ENCODE measurements at places on chromosomes 7 and 10.

DNA sequence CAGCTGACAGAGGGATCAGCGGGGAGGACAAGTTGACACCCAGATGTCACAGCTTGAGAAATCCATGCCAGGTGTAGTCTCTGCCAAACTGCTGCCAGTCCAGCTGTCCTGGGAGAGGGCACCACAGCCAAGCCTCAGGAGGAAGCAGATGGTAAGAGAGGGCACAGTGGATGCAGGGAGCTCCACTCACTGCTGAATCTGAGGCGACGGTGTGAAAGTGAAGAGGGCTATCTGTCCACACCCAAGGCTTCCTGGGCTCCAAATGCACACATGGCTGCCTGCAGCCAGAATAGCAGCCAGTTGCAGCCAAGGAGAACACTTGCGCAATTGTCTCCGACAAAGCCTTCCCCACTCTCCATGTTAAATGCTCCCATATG, 502.4 kb downstream of the GRID1 start:
- DNase-seq = no peak

DNA sequence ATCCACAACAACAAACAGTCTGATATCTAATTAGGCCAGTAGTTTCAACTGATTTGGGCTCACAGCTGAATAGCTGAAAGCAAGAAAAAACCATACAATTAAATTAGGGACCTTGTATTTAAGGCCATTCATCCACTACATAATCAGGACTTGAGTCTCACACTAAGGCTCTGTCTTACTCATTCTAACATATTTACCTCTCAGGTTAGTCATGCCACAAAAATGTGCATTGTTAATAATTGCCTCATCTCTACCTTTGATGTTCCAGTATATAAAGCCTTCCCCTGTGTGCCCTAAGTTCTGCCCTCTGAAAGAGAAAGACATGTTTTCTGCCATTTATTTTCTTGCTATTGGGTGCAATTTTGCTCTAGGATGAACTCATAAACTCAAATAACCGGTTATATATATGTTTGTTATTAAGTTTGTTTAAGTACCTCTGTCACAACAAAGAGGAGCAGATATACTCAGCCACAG, 5.3 kb upstream of the C1GALT1 start:
- DNase-seq = no peak

- no peak for DNase-seq
Measured at GRCh38 chr7:122764020-122764419, 61.3 kb upstream of the RNF148 start.

GRCh38 chr10:128077155-128077875, 48.9 kb downstream of the MKI67 start:
- no peak for DNase-seq

DNA sequence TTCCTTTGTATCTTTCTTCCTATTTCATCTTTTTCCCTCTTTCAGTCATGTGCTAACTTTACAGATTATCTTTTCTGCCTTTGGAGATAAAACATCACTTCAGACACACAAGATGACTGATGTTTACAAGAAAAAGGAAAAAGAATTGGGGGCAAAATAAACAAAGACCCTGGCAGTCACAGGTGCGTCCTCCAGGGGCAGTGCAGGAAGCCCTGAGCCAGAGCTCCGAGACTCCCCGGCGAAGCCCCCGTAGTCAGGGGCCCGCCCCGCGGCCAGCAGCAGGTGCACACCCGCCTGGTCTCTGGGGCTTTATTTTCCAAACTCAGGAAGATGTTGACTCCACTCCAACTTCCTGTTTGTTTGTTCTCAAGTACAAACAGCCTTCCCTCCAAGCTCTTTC, 10.2 kb downstream of the STK32C start:
- no peak for DNase-seq

- no peak for DNase-seq
Measured at GRCh38 chr7:138188290-138188858, 112.1 kb downstream of the AKR1D1 start.

GRCh38 chr10:58347967-58348366, 13.2 kb downstream of the UBE2D1 start:
- DNase-seq = no peak

DNA sequence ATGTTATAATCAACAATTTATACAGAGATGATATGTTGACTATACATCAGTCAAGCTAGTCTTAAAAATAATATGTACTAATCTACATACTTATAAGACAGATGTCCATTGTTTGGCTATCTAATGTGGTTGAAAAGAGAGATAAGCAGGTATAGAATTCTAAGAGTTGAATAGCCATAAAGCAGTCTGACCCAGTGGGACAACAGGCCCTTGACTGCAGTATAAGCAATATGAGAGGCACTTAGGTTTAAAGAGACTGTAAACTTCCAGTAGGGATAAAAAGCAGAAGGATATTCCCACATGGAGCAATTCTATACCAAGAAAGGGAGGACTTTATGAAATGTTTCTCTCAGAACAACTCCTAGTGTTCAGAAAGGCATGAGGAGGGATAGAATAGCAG, 139.3 kb downstream of the ELAPOR2 start:
- no peak for DNase-seq

- no peak for DNase-seq
Measured at GRCh38 chr7:25382869-25383268, 154.6 kb upstream of the NPVF start.

DNA sequence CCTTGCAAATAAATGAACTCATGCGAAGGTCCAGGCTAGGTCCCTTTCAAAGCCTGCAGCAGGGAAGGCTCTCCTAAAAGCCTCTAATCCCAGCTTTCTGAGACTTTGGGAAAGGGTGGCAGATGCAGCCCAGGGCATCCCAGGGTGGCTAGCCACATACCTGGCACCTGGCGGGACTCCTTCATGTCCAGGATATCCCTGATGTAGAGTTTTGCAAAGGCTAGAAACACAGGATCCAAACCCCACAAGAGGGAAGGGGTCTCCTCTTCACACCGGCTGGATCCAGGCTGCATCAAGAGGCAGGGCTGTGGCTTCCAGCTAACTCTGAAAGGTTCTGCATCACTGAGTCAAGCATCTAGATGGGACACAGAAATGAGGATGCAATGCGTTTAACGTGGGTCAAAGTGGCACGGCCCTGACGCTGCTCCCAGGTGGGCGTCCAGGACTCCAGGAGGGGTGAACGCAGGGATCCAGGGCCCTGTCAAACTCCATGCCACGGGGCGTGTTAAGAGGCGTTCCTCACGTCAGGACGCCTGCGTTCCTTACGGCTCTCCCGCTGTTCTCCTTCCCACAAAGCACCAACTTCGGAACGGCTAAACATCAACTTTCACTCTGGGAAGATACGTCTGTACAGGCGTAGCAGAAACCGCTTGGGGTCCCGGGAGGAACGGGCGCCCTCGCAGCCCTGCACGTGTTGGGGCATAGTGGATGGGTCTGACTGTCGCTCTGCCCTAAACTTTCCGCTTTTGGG, 507 bp downstream of the STN1 start:
- no peak for DNase-seq

- DNase-seq = no peak
Measured at GRCh38 chr10:119252051-119252465, 44.7 kb downstream of the GRK5 start.

GRCh38 chr7:66921396-66921917, 432 bp downstream of the TMEM248 start:
- no peak for DNase-seq

DNA sequence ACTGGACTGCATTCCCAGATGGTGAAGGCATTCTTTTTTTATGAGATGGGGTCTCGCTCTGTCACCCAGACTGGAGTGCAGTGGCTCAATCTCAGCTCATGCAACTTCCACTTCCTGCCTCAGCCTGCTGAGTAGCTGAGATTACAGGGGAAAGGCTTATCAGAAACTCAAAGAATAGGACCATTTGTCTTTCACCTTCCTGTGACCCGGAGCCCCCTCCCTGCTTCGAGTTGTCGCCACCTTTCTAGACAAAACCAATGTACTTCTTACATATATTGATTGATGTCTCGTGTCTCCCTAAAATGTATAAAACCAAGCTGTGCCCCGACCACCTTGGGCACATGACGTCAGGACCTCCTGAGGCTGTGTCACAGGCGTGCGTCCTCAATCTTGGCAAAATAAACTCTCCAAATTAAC, 1.8 kb upstream of the METTL27 start:
- no peak for DNase-seq

DNA sequence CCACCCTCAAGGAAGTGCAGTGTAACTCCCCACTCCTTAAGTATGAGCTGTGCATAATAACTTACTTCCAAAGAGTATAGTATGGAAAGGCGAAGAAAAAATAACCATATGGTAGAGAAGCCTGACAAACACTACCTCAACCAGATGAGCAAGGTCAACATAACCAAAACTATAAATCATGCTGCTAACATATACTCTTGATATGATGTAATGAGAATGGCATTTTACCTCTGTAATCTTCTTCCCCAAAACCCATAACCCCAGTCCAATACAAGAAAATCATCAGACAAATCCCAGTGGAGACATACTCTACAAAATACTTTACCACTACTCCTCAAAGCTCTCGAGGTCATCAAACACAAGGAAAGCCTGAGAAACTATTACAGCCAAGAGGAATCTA, 15.8 kb downstream of the OSBPL3 start:
- no peak for DNase-seq

- DNase-seq = no peak
Measured at GRCh38 chr7:30354791-30355190, 70.4 kb downstream of the ZNRF2 start.

GRCh38 chr7:98283127-98283886, 1.8 kb downstream of the BRI3 start:
- DNase-seq = no peak

DNA sequence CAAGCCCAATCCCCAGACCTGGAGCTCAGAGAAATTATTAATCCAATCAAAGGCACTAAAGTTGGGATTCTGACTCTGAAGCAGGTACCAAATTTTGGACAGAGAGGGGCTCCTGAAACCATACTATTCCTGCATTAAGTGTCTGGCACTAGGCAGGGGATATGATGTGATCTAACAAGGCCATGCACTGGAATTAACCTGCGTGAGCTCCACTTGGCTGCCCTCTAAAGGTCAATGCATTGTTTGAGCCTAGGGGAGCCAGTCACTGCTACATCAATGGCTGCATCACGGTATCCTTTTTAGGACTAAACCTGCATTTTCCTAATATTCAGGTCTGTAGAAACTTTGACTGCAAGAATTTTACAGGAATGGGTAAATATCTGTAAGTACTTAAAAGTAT, 42.1 kb downstream of the ST8SIA6 start:
- DNase-seq = no peak

DNA sequence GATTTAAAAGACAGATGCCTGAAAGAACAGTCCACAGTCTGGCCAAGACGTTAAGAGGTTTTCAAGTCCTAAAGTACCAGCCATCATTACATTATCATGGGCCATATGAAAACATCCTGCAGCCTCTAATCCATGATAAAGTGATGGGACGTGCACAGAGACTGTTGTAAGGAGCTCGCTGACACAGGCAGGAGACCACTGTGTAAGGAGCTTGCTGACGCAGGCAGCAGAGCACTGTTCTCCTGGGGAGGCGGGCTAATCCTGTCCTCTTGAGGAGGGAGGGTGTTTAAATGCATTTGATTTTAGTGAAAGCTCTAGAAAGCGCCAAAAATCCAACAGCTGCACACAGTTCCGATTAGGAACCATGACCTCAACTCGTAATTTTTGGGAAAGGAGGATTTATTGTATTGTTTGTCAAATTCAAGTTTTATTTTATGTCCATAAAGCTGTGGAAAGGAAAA, 16.9 kb downstream of the SVIL start:
- no peak for DNase-seq

Measured in stimulated activated CD8-positive, alpha-beta memory T cell treated with anti-CD3 and anti-CD28 coated beads, Interleukin-7, amount 100 ng/mL, for 48 hours (primary cell).